ENCODE measurements at places on chromosomes 3 and 15. TPM values are rescaled to one million over a fixed set of nuclear protein-coding genes. Genes with fewer than 3 reads are reported as not detected.
A peak's percentile ranks its signal among the peaks of the same experiment; 100 is the strongest.

DNA sequence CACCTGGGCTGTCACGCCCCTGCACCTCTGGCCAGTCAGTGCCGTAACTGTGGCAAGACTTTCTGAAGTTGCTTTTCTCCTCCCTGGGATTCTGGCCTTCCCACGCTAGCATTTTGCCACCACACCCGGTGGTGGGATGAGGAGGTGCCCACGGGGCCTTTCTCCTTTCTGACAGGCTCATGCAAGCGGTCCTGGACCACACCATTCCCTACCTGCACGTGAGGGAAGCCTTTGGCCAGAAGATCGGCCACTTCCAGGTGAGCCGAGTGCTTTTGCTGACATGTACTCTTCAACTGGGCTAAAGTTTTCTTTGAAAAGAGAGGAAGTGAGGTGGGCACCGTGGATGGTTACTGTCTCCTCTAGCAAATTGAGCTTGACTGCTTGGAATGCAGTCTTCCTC is 9.6 kb downstream of the IVD start:
- DNase-seq = no peak

DNA sequence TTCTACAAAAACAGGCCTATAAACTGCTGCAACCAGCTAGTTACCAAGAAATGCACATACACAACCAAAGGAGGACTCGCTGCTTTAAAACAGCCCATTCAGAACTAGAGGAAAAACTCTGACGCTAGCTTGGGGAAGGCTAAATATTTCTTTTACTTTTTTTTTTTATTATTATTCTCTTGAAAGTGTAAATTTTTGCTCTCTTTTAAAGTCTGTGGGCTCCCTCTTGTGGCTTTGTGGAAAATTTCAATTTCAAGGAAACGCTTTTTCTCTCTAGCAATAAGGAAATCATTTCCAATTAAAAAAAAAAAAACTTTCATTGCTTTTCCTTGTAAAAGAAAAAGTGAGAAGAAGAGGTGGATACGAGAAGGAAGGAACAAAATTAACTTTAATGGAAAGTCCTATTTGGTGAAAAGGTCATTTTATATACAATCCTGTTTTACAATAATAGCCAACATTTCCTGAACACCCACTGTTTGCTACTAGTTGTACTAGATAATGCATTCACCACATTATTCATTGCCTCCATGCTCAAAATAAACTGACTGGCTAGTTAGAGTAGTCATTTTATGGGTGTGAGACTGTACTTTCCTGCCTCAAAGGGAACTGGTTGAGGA is 51.2 kb upstream of the SAMMSON start:
- peak; percentile 49 for DNase-seq

DNA sequence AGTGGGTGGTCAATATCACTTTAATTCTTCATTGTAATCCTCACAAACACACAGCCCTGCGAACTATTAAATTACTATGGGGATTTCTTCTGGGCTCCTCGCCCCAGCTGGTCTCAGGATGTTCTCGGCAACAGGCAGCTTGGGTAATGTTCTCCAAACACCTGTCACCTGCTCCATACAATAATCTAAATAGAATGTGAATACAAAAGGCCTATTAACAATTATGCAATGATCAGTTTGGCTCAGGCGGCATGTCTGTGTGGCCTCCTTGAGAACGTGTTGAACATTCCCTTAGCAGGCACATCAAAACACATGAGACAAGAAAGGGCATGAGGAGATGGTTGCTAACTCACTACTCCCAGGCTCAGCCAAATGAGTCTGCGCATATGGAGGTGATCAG is 158.6 kb upstream of the KBTBD8 start:
- no peak for DNase-seq

GRCh38 chr15:65937054-65937453 is 67.8 kb downstream of the RAB11A start:
- no peak for DNase-seq

DNA sequence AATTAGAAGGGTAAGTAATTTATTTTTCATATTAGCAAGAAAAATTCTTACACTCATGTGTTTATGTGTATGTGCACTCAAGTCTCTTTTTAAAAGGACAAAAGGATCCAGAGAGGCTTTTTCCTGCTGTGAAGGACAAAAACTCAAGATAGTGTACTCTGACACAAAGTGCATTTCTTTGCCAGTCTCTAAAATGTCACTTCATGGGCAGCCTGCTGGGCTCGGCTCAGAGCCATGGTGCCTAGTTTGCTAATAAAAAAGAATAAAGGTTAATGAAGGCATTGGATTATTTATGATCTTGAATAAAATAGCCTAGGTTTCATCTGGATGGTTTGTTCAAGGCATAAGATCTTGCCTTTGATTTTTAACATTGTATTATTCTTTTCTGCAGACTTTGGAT is 989.0 kb downstream of the TBL1XR1 start:
- DNase-seq = no peak

Gene ITIH1
- total RNA-seq = 0.52 TPM
